Nucleus accumbens (tissue), 56 donors: ENCODE measurements at places on chromosomes 4 and X.

DNA sequence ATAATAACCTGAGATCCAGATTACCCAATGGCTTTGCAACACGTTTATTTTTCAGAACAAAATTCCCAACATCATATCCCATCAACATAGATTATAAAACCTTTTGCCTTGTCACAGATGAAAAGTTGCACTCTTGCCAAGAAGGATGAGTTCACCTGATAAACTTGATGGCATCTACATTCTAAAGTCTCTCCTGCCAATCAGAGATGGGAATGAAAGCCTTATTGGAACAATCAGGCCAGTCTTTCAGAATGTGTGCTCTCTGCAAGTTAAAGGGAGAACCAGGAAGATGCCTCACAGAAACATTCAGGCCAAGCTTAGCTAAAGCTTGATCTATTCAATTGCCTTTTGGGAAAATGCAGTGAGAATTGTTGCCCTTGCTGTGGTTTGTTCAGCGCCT lies 1.3 kb downstream of the LPAR4 start:
- no peak for DNase-seq

- DNase-seq = no peak
These were observed 38.0 kb upstream of the ADGRL3 start for GRCh38 chr4:61162116-61162515.

GRCh38 chr4:140609548-140610425 lies 41.0 kb upstream of the UCP1 start:
- no peak for DNase-seq

DNA sequence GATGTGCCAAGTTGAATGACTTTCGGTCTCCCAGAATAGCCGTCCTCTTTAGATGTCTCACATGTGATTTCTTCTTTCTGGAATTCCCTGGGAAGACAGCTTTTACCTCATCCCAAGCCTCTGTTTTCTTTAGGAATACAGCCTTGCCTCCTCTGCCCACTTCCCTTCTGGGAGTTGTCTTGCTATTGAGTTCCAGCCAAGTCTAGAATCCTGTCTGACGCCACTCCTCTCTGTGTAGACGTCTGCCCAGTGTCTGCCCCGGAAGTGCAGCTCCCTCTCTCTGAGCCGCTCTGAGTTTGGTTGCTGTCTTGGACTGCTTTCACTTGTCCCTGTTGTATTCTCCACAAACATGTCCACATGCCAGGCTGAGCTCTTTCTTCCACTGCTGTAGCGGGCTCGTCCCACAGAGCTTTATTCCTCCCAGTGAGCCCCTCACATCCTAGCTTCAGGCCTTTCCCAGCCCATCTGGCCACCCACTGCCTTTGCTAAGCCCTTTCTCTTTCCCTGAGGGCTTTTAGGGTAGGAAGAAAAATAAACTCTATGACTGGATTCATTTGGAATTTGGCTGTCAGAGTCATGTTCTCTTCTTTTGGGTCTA lies 9.0 kb upstream of the IGFBP7 start:
- no peak for DNase-seq

DNA sequence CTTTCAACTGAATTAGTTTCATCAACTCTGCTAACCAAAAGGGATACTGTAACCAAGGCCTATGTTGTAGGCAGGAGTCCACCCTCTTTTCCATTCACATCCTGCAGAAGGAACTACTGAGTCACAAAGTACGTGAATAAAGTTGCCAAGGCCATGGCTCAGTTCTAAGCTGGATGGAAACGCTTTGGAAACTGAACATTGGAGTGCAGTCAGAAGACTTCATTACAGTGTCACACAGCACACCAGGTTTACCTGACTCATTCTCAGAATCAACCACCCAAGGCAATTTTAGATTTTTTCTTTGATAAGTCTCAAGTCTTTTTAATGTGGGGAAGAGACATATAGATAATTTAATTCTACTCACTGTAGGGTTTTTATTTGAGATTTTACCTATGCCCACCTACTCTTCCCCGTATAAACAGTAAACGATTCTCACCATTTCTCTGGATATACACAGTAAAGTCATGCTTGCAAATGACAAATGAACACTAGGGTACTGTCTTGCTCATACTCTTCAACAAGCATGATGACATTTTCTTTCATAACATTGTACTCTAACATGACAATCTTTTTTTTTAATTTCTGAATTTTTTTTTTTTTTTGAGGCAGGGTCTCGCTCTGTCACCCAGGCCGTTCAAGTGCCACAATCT lies 58.9 kb upstream of the RBM47 start:
- no peak for DNase-seq

DNA sequence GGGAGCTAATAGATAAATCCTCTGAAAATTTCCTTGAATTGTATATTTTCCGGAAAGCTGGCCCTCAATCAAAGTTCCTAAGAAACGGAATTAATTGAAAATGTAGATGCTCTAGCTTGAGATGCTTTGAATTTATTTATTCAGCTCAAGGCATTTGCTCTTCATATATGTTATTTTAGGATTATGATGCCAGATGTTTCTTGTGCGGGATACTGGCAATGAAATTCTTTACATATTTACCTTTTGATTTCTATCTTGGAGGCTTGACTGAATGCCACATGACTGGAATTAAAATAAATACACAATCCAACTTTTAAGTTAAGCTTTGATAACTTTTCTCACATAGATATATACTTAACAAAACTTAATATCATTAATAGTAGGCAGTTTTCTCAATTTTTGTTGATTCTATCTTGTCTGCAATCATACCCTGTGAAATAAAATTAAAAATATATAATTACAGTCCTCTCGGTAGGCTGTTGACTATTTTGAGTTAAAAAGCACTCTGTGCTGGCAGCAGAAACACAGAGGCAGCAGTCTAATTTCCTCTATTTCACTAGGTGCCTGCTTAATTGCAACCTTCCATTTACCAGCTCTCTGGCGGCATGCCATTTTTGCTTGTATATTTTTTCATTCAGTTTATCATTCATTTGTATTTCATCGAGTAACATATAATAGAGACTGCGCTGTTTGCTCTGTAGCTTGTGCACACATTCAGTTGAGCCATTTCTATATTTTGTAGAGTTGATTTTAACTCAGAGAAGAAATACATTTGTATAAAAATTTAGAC lies 991.5 kb downstream of the ADGRL3 start:
- DNase-seq = no peak

GRCh38 chr4:12712648-12713339 lies 771.3 kb downstream of the RAB28 start:
- no peak for DNase-seq

DNA sequence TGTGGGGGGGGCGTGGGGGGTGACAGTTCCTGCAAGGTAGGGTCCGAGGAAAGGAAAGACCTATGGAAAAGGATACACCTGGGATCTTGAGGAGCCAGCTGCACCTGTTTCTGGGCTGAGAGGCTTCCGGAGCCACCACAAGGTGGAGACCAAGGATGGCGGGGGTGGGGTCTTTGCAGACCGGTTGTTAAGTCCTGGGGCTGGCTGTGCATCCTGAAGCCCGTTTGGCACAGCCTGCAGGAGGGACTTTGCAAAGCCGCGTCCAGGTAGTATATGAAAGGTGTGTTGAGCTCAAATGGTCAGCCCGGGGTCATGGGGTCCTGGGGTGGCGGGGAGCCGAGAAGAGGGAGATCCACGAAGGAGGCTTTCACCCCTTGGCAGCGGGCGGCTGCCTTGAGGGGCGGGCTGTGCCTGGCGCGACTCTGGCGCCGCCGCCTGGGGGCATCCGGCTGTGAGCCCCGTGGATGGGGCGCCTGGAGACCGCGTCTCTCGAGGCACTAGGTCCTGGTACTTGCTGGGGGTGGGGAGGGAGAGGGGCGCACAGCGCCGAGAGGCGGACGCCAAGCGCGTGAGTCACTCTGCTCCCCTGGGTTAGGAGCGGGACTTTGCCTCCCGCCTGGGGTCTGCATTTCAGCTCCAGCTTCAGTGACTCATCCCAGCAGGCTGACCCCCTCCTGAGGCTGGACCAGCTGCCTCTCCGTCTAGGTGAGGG lies 58.2 kb upstream of the DYNLT3 start:
- DNase-seq = peak; percentile 0
